ENCODE measurements at places on chromosomes 12 and 14.

GRCh38 chr12:71216725-71217579 is 59.2 kb upstream of the TSPAN8 start:
- no peak for DNase-seq

GRCh38 chr12:84996759-84997158 is 39.3 kb downstream of the TSPAN19 start:
- DNase-seq = no peak

- no peak for DNase-seq
These were observed 70.3 kb upstream of the PYGL start for GRCh38 chr14:51014625-51015024.

DNA sequence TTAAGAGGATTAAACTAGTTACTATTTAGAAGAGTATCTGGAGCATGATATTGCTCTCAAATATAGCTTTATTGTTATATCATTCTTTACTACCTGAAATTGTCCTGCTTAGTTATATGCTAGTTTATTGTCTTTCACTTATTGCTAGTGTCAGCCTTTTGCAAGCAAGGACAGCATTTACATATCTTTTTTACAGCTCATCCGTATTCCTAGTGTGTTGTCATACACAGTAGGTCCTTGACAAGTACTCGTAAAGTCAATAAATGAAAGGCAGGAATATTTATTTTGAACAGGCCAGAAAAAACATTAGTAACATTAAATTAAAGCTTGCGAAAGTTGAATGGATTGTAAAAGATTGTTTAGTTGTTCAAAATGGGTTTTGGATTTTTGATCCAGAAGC is 35.0 kb downstream of the CRADD start:
- DNase-seq = no peak

- DNase-seq = no peak
These were observed 128.8 kb downstream of the TSPAN9 start for GRCh38 chr12:3205742-3206519.
